CD8-positive, alpha-beta T cell (primary cell): ENCODE measurements at places on chromosomes 13 and 19.

- no peak for DNase-seq
Observed at GRCh38 chr19:47493378-47494210, 9.6 kb upstream of the KPTN start.

GRCh38 chr19:8611391-8611876 lies 919 bp upstream of the ADAMTS10 start:
- DNase-seq, result no peak

DNA sequence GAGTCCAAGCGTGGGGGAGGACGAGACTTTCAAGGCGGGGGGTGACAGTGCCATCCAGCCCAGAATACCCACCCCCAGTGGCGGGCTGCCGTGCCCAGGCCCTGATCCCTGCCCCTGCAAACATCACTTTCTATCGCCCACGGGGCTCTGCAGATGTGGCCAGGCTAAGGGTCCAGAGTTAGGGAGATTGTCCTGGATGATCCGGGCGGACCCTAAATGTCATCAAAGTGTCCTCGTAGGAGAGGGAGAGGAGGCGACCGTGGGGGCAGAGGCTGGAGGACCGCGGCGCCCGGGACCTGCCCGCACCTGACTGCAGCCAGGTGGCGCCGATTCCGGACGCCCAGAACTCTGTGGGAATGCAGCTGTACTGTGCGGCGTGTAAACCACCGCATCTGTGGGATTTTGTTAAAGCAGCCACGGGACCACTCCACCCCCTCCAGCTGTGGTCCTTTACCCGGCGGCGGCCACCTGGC lies 32.4 kb downstream of the GJA3 start:
- no peak for DNase-seq

- DNase-seq, result peak; percentile 92
Observed at GRCh38 chr19:10461047-10461949, 41.0 kb downstream of the PDE4A start.

DNA sequence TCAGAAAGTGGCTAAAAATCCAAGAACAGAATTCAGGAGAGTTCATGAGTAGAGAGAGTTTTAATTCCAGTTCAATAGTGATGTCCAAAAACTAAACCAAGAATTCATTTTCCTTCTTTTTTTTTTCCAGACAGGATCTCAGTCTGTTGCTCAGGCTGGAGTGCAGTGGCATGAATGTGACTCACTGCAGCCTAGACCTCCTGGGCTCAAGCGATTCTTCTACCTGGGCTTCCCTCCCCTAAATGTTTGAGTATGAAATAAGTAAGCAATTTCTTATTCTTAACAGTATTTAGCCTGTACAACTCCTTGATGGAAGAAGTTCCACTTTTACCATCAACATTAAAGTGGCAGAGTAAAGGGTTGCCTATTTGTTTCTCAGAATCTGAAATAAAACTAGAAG lies 3.8 kb downstream of the COMMD6 start:
- no peak for DNase-seq

- DNase-seq, result no peak
Observed at GRCh38 chr13:111247552-111247951, 72.9 kb upstream of the TEX29 start.

DNA sequence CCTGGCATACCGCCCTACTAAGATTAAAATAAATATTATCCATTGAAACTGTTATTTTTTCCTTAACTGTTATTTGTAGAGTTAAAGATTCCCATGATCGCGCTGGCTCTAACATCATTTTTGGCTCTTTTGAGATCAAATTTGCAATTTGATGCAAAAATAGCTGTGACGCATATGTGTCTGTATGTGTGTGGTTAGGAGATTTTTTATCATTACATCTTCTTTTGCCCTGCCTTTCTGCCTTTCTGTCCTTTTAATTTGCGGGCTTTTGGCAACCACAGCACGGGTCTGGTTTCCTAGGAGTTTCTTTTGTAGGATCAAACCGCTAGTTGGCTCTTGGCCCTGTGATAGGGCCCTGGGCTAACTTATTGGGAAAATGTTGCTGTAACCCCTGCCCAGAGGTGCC lies 37.3 kb upstream of the ALOX5AP start:
- DNase-seq, result no peak

DNA sequence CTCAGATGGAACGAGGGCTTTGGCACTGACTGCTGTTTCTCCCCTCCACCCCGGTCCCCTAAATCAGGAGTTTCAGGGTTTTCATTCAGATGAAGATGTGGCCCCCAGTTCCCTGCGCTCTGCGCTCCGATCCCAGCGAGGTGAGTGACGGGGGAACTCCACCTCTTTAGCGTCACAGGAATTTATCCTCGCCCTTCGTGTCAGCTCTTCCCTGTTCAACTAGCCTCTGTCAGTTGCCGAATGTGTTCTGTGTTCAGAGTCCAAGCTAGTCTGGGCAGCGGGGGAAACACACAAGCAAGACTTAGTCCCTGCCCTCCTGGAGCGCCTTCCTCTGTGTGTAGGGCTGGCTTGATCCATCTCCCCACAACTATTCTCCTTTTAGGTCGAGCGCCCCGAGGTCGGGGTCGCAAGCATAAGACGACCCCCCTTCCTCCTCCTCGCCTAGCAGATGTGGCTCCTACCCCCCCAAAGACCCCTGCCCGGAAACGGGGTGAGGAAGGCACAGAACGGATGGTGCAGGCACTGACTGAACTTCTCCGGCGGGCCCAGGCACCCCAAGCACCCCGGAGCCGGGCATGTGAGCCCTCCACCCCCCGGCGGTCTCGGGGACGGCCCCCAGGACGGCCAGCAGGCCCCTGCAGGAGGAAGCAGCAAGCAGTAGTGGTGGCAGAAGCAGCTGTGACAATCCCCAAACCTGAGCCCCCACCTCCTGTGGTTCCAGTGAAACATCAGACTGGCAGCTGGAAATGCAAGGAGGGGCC lies 1.8 kb downstream of the KMT2B start:
- no peak for DNase-seq

DNA sequence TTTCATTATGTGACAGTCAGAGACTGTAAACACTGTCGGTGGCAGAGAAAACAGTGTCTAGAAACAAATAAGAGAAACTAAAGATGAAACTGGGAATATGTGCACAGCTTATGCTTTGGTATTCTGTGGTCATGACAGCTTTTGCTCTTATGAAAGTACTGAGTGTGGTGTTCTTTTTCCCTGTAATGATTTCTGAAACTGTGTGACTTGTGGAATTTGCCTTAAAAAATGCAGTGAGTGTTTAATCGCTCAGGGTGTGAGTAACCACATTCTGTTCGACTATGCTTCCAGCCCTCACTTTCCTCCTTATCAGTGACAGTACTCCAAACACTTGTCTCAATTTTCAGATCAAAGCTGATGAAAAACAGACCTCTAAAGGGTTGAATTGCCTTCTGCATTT lies 66.9 kb upstream of the DIAPH3 start:
- no peak for DNase-seq

DNA sequence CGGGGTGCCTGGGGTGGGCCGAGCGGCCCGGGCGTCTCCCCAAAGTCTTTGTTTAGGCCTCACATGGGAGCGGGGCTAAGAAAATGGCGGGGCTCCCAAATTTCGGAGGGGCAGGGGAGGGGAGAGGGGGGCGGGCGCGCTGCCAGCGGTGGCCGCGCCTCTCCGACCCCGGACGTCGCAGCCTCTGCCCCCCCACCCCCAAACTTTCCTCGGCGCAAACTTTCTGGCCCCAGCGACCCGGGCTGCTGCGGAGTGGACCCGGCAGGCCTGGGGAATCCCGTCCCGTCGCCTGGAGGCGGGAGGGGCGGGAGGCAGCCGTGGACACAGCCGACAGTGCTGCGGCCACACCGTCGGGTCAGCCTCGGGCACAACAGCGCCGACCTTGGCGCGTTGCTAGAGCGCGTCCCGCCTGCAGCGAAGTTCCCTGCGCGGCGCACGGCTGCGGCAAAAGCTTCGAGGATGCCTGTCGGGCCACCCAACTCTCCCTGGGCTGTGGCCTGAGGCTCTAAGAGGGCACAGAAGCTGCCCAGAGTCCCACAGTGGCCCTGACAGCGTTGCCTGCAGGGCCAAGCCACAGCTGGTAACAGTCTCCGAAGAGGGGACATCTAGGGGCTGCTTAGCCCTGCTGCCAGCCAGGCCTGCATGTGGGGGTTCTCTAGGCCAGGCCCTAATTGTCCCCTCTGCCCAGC lies 1.3 kb downstream of the NFIX start:
- DNase-seq, result no peak

GRCh38 chr13:60019119-60019993 lies 144.4 kb downstream of the DIAPH3 start:
- no peak for DNase-seq

DNA sequence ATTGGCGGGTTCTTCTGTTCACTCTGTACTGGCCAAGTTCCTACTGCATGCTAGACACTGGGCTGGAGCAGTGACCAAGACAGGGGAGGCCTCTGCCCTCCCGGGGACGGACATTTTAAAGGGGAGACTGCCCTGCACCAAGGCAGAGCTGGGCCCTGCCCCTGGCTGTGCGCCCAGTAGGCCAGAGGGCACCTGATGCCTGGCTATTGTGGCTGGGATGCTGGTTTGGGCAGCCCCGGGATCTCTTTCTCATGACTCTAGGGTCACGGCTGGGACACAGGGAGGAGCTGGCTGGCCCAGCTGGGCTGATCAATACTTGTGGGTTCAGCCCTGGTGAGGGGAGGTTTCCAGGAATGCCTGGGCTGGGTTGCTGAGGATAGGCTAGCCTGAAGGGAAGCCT lies 17.7 kb downstream of the LIPE start:
- no peak for DNase-seq

DNA sequence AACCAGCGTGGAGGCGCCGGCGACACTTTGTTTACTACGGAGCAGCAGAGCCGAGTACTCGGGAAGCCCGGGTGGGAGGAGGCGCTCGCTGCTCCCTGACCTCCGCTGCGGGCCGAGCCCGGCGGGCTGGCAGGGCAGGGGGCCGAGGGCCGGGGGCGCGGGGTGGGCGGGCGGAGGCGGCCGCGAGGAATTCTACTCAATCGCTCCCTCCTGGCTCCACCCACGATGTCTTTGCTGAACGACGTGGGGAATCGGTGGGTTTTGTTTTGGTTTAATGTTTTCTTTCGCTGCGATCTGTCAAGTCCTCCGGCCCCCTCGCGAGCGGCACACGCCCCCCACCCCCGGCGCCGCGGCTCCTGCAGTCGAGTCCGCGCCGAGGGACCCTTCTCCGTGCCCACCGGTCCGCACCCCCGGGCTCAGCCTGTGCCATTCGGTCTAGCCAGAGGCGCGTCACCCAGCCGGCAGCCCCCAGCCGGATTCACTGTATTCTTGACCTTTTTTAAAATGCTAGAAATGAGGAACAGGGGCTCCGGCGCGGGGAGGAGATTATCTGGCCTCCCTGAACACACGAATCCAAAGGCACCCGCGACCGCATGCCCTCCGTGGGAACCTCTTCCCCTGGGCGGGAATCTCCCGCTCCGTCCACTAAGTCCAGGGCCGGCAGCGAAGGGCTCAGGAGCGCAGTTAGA lies 636 bp upstream of the FOXO1 start:
- peak; percentile 64 for DNase-seq

- DNase-seq, result no peak
Observed at GRCh38 chr13:33207615-33207961, 78.0 kb downstream of the STARD13 start.

DNA sequence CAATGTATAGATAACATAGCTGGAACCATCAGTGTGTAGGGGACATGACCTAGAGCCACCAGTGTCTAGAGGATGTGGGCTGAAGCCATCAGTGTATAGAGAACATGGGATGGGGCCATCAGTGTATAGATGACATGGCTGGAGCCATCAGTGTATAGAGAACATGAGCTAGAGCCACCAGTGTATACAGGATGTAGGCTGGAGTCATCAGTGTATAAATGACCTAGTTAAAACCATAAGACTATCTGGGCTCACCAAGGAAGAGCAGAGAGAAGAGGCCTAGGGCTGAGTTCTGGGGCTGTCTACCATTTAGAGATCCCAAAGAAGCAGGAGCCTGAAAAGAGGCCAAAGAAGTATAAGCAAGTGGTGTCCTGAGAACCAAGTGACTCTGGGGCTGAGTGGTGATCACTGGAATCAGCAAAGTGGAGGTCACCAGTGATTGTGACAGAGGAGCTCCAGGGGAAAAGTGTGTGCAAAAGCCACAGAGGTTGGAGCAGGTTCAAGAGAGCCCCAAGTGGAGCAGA lies 41.0 kb downstream of the RFX2 start:
- no peak for DNase-seq

DNA sequence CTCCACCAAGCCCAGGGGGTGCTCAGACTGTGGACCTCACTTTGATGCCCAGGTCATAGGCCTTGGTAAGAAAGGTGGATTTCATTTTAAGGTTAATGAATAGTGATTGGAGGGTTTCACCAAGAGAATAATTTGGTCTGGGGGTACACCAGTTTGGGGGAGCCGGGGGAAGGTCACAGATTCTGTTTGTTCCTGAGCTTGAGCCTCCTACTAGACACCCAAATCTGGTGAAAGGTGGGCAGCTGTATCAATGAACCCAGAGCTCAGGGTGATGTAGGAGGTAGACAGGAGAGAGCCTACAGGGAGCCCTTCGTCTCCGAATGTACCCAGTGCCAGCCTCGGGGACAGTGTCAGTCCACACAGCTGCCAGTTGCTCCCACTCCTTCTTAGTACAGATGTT lies 63.7 kb upstream of the ATP12A start:
- DNase-seq, result no peak

- DNase-seq, result no peak
Observed at GRCh38 chr13:99894840-99895443, 76.6 kb downstream of the ZIC5 start.

- no peak for DNase-seq
Observed at GRCh38 chr13:95256091-95256490, 45.2 kb downstream of the ABCC4 start.

- DNase-seq, result no peak
Observed at GRCh38 chr19:18591735-18592385, 3.3 kb downstream of the REX1BD start.

GRCh38 chr19:47188507-47189033 lies 42.4 kb downstream of the BBC3 start:
- DNase-seq, result no peak

DNA sequence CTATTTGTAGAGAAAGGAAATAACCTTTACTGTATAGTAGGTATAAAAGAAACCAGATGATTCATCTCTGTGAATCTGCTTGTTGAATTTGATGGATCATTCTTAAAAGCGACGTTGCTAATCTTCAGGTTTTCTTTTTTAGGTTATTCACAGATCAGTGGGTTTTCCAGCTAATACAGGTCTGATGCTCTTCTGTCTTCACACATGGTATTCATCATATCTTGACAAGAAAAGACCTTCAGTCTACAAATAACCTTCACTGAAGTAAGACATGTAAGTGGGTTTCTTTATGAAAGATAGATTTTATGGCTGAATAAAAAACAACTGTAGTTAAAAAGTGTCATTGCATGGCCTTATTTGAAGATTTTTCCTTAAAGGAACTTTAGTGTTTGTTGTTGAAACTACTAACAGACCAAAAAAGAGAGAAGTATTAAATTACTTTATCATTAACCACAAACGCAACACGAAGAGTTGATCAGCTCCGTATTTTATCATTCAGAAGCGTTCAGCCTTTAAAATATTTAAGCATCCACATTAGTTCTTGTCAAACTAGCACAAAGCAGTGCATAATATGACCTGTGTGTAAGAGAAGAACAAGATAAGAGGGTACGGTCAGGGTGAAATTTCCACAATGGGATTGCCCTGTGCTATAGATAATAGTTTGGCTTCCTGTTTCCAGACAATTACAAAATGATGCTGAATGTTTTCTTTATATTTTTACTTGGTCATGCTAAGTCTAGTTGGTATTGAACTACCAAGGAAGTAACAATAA lies 299.5 kb downstream of the MZT1 start:
- DNase-seq, result no peak

GRCh38 chr13:42041684-42042035 lies 6.8 kb upstream of the DGKH start:
- no peak for DNase-seq

- peak; percentile 24 for DNase-seq
Observed at GRCh38 chr13:74024856-74025255, 109.3 kb downstream of the KLF12 start.
